ENCODE measurements at places on chromosomes 12 and 14. TPM values are rescaled to one million over a fixed set of nuclear protein-coding genes. Genes with fewer than 3 reads are reported as not detected.

DNA sequence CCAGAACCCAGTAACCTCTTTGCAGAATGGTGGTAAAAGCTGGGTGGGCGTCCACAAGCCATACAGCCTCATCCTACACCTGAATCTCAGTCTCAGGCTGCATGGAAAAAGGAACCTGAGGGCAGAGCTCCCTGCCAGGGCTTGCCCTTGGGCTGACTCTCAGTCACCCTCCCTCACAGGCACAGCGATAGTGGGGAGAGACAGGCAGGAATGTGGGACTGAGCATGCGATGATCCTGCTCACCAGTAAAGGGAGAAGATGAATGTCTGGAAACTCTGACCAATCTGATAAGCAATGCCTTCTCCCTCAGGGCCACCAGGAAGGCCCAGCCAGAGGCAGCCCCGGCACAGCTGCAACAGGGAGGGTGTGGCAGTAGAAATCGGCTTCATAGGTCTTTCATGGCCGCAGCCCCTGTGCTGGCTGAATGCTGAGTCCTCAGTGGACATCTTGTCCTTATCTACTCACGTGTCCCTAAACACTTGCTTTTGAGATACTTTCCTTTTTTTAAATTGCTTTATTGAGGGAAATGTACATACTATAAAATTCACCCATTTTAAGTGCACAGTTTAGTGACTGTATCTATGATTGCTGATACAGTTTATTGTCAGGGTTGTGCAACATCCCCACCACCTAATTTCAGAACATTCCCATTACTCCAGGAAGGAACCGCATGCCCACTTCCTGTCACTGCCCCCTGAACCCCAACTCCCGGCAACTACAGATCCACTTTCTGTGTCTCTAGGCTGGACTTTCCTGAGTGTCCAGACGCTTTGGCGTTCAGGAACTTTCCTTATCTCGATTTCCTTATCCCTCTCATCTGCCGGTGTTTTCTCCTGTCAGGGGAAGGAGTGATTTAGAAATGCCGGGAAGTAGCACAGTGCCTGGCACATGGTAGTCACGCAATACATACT is 258.1 kb downstream of the PCNX1 start:
- DNase-seq: no peak

RNASE7 gene
- not detected for total RNA-seq

- DNase-seq: no peak
Observed at GRCh38 chr12:116926283-116927243, 15.8 kb downstream of the FBXW8 start.

DNA sequence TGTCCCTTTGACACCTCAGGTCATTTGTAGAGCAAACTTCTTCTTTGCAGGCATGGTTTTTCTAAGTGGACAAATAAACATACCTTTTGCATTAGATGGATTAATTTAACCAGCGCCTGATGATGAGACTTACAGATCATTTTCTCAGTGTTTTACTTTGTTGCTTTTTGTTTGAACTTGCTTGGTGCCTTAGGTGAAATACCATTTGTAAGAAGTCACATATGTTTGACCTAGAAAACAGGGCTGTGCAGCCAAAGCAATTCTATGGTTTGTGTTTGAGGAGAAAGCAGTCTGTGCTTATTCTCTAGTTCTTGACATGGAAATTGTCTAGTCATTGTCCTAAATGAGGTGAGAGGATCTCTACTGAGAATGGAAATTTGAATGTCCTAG is 111.1 kb downstream of the DIP2B start:
- no peak for DNase-seq

- no peak for DNase-seq
Observed at GRCh38 chr12:38159591-38160317, 156.8 kb upstream of the ALG10B start.

GRCh38 chr12:90899456-90900182 is 55.4 kb downstream of the CCER1 start:
- no peak for DNase-seq

- no peak for DNase-seq
Observed at GRCh38 chr14:102973706-102974285, 51.3 kb downstream of the AMN start.
